ENCODE measurements at places on chromosomes 7 and 10.

- no peak for DNase-seq
These were observed 92.8 kb upstream of the INSIG1 start for GRCh38 chr7:155204744-155205367.

- no peak for DNase-seq
These were observed 13.9 kb upstream of the TECTB start for GRCh38 chr10:112269266-112269665.

- no peak for DNase-seq
These were observed 91.2 kb upstream of the RET start for GRCh38 chr10:42985436-42986316.

DNA sequence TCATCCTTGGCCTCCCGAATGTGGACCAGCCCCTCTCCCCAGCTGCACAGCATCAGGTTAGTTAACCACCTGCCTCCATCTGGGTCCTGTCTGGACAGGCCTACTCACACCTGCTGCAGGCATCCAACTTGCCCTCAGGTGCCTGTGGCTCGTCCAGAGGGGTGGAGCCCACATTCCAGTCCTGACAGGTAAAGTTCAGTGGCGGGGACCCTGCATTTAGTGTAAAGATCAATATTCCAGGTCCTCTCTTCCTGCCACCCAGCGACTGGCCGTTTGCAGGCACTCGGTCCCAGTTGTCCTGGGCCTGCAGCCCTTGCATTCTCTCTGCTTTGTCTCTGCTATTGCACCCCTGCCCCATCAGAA lies 15.0 kb downstream of the HTRA1 start:
- no peak for DNase-seq

DNA sequence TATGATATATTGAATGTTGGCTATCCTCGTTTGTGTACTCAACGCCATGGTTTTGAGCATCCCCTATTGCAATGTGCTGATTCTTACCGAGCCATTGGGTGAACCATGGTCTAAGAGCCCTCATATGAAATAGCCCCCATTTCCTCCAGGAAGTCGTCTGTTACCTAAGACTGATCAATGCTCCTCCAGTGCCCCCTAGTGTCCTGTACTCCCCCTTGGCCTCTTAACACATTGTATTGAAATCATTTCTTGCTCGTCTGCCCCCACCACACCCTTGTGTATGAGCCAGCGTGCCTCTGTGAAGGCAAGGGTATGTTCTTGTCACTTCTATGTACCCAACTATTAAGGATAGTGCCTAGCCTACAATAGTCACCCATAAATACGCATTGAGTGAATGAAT lies 11.2 kb upstream of the SLC35B4 start:
- DNase-seq = peak; percentile 65

DNA sequence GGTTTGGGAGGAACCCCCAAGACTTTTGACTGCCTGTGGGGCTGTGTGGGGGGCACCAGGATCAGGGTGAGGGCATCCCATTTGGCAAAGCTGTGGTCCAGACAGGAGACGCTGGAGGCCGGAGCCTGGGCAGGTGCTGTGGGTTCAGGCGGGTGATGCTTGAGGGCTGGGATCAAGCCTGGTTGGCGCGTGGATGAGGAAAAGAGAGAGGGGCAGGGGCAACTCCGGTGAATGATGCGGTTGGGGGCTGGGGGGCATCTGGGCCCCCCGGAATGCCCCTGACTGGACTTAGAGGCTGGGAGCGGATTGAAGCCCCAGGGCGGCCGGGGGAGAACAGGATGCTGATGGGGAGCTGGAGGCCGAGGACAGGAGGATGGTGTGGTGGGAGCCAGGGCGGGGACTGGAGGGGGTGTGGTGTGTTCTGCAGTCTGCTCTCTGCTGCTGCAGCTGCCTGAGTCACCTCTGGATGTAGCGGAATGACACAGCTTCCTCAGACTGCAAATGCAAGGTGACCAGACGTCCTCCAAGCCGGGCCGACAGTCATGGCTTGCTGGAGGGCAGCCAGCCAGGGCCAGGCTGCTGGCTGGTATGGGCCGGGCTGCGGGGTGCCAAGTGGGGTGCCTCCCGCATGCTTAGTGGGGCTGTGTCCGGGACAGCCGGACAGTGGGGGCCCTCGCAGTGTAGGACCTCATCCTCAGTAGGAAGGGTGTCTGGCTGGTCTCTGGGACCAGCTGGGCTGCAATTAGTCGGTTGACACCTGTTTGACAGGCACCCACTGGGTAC lies 3.2 kb downstream of the MAFK start:
- DNase-seq = no peak

GRCh38 chr10:91901784-91902677 lies 7.3 kb downstream of the FGFBP3 start:
- DNase-seq = peak; percentile 5

DNA sequence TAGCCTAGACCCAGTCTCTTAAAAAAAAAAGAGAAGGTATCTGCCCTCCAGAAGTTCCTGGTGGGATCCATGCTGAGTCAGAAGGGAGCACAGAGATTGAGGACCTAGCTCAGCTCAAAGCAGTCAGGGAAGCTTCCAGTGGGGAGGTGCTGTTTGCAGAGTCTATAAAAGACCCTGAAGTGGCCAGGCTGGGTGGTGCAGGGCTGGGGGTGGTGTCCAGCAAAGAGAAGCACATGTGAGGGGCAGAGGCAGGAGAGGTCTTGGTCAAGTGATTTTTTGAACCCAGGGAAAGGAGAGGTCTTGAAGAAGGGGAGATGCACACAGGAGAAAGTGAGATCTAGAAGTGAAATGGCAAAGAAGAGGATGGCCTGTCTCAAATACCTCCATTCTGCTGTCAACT lies 130.4 kb upstream of the PODXL start:
- DNase-seq = no peak

- peak; percentile 64 for DNase-seq
These were observed 22.6 kb upstream of the CREB5 start for GRCh38 chr7:28389504-28390395.

- DNase-seq = peak; percentile 17
These were observed 533 bp upstream of the DMTF1 start for GRCh38 chr7:87151729-87152111.

GRCh38 chr10:102775935-102776669 lies 32.4 kb downstream of the WBP1L start:
- DNase-seq = no peak

DNA sequence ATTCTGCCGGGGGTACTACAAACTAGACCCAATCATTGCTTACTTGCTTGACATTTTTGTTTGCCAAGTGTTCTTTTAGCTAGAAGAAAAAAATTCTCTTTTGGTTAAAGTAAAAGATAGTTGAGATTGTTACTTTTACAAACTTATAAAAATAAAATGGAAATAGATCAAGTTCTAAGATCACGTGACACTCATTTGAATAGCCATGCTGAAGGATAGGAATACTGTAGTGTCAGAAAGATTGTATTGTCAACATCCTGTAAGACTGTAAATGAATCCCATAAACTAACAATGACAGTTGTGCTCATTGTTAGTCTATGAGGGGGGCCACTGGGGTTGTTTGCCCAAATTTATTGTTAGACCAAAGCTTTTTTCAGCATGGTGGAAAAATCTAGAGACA lies 10.5 kb downstream of the NRG3 start:
- DNase-seq = no peak

GRCh38 chr10:10967029-10967428 lies 50.6 kb upstream of the CELF2 start:
- no peak for DNase-seq

DNA sequence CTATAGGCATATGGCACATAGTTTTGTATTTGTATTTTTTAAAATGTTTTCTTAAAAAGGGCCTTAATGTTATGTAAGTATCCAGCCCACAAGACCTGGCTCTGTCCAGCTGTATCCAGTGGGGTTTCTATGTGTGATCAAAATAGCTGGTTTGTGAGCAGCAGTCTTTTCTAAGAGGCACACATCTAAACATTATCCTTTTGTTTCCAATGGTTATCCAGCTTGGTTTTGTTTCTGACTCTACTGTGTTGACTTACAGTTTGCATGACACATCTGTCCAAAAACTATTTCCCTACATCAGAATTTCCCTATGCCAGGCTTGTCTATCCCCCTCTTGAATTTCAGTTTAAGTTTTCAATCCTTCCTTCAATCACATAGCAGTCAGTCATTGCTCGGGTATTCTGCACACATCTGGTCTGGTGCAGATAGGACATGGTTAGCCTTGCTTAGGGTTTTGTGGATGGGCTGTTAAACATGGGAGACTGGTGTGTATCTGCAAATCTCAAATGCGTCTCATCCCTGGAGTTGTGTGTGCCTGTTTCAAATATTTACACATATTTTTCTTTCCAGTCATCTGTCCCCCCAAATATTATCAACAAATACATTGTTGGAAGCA lies 104.2 kb downstream of the SAMD9 start:
- DNase-seq = no peak

GRCh38 chr10:110858297-110858934 lies 13.3 kb upstream of the PDCD4 start:
- peak; percentile 31 for DNase-seq

DNA sequence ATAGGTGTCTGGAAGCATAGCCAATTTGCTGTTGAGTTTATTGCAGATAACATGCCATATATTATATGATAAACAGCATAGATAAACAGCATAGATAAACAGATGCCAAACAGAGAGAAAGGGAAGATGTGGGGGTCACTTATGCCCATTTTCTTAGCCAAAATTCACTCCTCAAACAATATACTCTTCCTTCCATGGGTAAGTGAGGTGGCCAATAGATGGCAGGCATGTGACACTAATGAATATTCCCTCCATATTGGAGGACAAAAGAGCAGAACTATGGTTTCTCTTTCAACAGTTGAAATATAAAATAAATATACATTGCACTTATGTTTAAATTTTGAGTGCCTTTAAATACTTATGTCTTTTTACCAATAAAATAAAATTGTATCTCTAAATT lies 1212.8 kb downstream of the REEP3 start:
- peak; percentile 17 for DNase-seq
